GM12878 (cell line): ENCODE measurements at places on chromosomes 3 and 15.

- DNase-seq: no peak
These were observed 981.2 kb downstream of the NSUN3 start for GRCh38 chr3:95044101-95044500.

- DNase-seq: no peak
These were observed 7.4 kb downstream of the SQOR start for GRCh38 chr15:45641999-45642932.

- no peak for DNase-seq
These were observed 7.4 kb downstream of the ZDHHC19 start for GRCh38 chr3:196203846-196204245.

- DNase-seq: no peak
These were observed 53.9 kb downstream of the CALML4 start for GRCh38 chr15:68151277-68151676.

GRCh38 chr3:162082516-162082915, 585.9 kb downstream of the OTOL1 start:
- DNase-seq: no peak

DNA sequence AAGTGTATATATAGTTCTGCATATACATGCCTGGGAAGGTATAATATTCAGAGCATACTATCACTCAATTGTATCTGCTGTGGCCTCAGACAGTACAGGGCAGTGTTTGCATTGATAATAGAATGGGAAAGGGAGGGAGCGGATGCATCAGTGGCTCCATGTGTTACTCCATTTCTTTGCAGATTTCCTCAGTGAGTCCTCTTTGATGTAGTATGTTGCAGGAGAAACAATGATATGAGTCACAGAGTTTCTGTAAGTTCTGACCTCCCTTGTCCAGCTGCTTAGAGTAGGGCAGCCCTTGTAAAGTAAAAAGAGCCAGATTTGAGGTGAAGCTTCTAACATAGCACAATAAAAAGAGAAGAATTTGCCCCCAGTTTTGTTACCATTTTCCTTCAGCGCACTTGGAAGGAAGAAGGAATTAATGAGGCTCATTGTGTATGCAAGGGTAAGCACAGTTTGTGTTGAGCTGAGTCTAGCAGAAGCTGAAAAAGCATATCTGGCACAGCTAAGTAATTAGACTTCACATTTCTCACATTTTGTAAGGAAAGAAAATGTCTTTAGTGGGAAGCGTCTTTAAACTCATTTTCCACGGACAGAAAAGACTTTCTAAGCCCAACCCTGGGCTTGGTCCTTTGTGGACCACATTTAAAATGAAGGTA, 555.8 kb upstream of the IL12A start:
- no peak for DNase-seq

- DNase-seq: no peak
These were observed 581 bp downstream of the IP6K1 start for GRCh38 chr3:49785565-49786356.

GRCh38 chr3:182292591-182292990, 500.7 kb upstream of the ATP11B start:
- DNase-seq: no peak

DNA sequence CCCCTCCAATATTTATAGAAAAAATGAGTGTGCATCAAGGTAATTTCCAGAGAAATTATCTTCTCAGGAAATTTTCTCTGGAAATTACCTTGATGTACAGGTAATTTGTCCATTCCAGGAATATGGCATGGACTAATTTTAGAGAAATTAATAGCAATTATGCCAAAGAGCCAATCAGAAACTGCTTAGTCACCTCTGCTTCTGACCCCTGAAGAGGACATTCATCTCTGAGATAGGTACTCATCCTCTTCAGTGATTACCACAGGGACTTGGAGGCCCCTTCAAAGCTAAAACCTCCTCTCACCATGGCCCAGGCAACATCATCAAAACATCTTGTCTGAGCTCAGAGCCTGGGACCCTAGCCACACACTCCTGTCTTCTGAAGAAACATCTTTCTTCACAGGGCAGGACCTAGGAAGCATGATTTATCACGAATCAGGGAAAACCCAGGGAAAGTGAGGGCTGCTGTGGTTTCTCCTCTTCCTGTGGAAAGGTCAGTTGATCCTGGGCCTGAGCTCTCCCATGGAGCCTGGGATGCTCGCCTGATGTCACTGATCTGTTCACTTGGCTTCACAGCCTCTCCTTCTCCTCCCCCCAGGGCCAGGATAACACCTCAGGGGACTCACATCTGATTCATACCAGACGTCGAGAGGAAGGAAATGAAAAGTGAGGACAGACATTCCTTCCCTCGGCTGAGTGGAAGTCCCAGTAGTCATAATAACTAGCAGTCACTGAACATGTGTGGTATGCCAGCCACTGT, 210.5 kb downstream of the DTWD1 start:
- no peak for DNase-seq

DNA sequence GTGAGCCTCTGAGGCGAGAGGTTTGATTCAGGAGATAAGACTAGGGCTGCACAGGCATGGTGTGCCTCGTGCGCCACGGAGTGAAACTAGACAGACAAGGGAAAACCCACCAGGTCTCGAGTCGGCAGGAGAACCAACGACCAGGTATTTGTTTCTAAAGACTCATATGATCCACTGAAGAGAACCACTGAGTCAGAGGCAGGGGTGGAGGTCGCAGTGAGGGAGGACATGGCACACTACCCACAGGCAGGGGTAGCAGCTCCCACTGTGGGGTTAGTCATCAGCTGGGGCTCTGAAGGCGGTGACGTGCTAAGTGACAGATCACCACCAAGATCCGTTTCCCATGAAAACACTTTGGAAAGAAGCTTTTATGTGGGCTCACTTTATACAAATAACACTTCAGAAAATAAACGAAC, 45.7 kb downstream of the CHSY1 start:
- no peak for DNase-seq
